Right atrium auricular region (tissue), 2 donors: ENCODE measurements at places on chromosomes 12 and 14. TPM values are rescaled to one million over a fixed set of nuclear protein-coding genes. Genes with fewer than 3 reads are reported as not detected.
A peak's percentile ranks its signal among the peaks of the same experiment; 100 is the strongest.

Gene CELA1
- not detected for total RNA-seq

Gene TAS2R43
- total RNA-seq: 2.0 TPM

Gene ATL1
- total RNA-seq: 2.2 TPM

Gene SIX6
- total RNA-seq: not detected

Gene NTN4
- total RNA-seq: 85.3 TPM

Gene PRPH
- total RNA-seq: 0.75 TPM

Gene ARHGAP5
- 160 TPM for total RNA-seq

Gene C12orf60
- total RNA-seq: 0.90 TPM

Gene TAS2R14
- 0.39 TPM for total RNA-seq

GRCh38 chr12:125696054-125696453 is 630.8 kb downstream of the AACS start:
- DNase-seq: no peak

GRCh38 chr12:119068129-119068856 is 87.0 kb downstream of the SRRM4 start:
- no peak for DNase-seq

DNA sequence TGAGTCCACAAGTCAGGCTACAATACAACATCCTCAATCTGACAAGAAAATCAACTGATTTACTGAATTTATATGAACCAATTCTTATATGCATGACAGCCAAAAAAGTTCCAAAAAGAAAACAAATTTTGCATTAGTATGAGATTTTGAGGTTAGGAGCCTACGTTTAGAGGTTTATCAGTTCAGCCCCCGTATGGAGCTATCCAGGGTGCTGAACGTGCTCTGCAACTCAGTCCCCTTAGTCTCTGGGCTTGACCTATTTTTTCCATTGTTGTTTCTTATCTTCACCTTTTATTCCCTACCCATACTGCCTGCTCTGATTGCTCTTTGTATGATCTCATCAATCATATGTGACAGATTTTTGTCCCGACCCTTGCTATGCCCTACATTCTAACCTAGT is 693.0 kb downstream of the NRXN3 start:
- DNase-seq: no peak

DNA sequence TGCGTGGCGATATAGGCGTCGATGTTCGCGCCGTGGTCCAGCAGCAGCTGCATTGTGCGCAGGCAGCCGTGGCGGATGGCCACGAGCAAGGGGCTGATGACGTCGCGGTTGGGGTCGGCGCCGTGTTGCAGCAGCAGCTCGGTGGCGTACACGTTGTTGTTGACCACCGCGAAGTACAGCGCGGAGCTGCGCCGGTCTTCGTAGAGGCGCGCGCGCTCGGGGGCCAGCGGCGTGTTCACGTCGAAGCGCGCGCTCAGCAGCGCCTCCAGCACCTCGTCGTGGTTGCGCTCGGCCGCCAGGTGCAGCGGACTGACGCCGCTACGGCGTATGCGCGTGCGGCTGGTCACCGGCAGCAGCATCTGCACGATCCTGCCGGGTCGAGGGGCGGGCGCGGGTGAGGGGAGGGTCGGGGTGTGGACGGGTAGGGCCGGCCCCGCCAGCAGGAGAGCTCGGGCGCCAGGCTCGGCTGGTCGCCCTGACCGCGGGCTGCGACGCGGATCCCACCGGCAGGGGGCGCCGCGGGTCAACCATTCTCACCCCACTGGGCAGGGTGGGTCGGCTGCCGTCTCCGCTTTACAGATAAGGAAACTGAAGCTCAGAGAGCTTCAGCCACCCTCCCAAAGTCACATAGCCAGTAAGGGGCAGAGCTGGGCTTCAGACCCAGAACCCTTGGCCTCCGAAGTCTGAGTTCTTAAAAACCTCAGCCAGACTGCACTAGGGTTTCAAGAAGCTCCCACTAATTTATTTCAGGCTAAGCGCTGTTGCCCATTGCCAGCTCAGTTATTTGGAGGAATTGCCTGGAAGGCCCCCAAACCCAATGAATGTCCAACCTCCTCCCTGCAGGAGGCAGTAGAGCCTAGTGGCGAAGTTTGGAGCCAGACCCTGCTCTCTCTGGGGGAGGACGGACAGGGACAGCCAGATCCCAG is 12.4 kb downstream of the FAM181A start:
- DNase-seq: peak; percentile 77

DNA sequence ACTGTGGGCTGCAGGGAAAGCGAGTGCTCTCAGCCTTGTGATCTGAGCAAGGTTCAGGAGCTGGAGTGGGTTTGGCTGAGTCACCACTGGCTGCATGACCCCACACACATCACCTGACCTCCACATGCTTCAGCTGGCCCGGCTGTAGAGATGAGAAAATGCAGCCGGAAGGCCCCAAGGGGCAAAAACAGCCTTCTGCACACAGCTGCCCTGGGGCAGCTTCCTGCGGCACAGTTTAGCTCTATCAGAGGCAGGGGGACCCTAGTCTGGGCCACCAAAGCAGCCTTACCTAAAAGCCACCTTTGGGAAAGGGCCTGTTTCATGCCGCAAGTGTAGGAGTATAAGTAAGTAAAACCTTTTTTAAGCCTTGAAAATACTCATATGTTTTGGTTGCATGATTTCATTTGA is 123.3 kb downstream of the SSPN start:
- DNase-seq: no peak

- DNase-seq: no peak
Observed at GRCh38 chr12:26121323-26122060, 3.3 kb downstream of the BHLHE41 start.

DNA sequence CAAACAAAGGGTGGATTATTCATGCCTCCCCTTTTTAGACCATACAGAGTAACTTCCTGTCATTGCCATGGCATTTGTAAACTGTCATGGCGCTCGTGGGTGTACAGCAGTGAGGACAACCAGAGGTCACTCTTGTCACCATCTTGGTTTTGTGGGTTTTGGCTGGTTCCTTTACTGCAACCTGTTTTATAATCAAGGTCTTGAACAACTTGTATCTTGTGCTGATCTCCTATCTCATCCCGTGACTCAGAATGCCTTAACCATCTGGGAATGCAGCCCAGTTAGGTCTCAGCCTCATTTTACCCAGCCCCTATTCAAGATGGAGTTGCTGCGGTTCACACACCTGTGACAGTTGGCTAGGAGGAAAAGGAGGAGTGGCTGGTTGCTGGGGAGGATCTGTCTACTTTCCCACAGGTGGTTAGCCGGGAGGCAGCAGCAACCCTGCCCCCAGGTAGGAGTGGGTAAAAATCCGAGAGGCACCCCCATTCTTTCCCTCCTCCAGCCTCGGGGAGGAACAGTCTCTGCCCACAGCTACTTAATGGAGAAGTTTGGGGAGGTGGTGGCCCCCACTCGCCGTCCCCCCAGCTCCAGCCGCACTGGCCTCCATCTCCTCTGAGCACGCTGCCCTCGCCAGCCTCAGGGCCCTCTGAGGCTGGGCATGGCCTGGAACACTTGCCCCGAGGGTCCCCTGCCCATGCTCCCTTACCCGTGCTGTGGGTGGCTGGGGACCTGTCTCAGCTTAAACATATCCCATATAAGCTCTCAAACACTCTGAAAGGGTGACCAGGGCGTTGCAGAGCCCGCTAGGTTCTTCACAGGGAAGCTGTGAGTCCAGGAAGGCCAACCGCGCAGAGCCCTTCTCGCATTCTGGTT is 41.7 kb downstream of the SMIM41 start:
- no peak for DNase-seq

DNA sequence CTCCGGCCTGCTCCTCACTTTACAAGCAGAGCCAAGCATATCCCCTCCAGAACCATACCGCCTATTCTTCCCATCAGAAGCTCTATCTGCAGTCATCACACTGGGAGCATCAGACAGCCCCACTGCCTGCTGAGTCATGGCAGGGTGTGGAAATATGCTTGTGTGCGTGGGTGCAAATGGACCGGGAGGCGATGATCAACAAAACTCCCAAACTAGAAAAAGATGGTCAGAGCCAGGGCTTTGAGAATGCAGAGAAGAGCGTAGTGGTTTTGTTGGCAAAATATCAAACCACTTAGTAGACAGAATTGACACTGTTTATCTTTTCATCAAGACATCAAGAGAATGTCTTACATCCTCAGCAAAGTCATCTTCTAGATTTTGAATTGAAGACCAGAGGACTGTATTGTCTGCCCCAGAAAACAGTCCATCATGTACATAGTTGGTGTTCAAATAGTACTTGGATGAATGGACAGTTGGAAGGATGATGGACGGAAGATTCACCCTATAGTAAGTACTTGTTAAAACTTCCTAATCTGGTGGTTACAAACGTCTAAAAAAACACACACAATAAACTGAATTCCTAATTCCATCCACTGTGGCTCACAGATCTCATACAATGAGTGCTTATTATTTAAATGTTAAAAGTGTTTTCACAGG is 54.9 kb downstream of the VWF start:
- peak; percentile 81 for DNase-seq

GRCh38 chr14:41350476-41350875 is 256.2 kb upstream of the LRFN5 start:
- no peak for DNase-seq

DNA sequence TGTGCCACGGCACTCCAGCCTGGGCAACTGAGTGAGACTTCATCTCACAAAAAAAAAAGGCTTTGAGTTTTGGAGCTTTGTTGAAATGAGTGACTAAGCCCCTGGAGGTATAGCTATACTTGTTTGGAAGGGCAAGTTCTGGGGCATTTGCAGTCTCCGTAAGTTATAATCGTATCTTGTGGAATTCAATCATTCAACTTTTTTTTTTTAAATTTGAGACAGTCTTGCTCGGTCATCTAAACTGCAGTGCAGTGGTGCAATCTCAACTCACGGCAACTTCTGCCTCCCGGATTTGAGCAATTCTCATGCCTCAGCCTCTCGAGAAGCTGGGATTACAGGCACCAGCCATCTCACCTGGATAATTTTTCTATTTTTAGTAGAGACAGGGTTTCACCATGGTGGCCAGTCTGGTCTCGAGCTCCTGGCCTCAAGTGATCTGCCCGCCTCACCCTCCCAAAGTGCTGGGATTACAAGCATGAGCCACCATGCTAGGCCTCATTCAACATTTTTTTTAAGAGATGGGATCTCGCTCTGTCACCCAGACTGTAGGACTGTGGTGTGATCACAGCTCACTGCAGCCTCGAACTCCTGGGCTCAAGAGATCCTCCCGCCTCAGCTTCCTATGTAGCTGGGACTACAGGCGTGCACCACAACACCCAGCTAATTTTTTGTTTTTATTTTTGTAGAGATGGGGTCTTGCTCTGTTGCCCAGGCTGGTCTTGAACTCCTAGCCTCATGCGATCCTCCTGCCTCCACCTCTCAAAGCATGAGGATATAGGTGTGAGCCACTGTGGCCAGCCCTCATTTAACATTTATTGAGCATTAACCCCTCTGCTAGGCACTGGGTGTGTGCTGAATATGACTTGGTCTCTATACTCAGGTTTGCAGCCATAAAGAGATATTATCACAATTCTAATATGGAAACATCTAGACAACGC is 133.7 kb upstream of the MAP1LC3B2 start:
- DNase-seq: no peak

DNA sequence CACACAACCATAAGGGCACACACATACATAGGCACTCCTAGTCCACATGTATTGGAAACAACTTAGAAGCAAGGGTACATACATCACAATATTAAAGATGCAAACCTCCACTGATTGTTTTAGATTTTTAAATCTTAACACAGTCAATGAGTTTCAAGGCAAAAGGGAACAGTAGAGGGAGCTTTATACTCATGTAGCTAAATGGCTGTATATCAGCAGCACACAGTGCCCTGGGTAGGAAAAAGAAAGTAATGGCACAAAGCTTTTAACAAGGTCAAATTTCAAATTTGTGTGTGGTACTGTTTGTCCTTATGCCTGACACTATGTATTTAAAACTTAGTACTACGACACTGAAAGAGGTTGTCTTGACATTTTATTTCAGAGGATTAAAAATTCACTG is 262.0 kb downstream of the MED13L start:
- no peak for DNase-seq

DNA sequence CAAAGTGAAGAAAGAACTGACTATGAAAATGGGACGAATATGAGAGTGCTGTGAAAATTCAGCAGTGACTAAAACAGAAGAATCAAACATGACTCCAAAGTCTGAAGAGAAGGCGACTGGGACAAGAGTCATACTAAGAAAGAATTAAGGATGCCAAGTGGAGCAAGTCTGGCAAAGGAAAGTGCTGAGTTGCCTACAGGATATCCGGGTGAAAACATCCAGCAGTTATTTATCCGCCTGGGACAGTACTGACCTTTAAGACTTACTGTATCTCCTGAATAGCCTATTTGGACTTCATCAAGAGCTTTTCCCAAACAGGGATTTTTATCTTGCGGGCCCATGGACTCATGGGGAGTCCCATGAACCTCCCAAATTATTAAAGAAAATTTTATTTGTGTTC is 41.1 kb downstream of the KICS2 start:
- DNase-seq: peak; percentile 65

DNA sequence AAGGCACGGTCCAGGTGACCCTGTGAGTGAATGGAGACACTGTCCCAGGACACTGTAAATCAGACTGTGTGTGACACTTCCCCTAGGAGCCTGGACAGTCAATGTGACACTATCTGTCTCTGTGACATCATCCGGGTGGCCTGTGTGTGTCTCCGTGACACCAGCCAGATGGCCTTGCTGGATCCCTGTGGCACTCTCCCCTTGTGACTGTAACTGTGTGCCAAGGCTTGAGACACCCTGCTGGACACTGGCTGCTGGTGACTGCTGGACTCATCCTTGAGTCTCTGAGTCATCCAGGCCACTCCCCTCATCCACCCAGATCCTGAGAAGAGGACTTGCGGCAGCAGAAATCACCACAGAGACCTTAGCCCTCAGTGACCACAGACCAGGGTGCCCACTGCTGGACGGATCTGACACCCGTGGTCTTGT is 51.6 kb downstream of the MVK start:
- DNase-seq: no peak

- DNase-seq: no peak
Observed at GRCh38 chr12:38664661-38665269, 240.6 kb downstream of the CPNE8 start.

DNA sequence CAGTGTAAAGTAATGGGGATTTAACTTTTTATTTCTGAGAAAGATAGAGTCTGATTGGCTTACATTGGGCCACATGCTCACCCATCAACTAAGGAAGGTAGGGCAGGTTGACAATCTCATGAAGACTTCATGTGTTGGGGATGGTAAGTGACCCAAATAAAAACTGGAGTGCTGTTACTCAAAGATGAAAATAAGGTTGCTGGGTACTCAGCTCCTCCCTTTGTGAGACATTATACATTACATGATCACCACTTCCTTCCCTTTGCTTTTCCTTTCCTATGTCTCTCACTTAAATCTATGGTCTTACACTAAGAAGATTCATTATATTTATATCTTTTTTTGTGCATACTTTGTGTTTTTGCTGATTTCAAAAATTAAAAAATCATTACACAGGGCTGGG is 224.0 kb upstream of the PLXNC1 start:
- DNase-seq: no peak
